Right atrium auricular region (tissue), 2 donors: ENCODE measurements at places on chromosomes 4 and X.

- H3K27ac ChIP-seq = no peak overlapping the region
- H3K27me3 ChIP-seq = no peaks in the 10 kb centered on the region
- no peaks in the 10 kb centered on the region for H3K4me1 ChIP-seq
- no peak for DNase-seq
Measured at GRCh38 chrX:46279925-46280313, 265.3 kb downstream of the ZNF674 start.

DNA sequence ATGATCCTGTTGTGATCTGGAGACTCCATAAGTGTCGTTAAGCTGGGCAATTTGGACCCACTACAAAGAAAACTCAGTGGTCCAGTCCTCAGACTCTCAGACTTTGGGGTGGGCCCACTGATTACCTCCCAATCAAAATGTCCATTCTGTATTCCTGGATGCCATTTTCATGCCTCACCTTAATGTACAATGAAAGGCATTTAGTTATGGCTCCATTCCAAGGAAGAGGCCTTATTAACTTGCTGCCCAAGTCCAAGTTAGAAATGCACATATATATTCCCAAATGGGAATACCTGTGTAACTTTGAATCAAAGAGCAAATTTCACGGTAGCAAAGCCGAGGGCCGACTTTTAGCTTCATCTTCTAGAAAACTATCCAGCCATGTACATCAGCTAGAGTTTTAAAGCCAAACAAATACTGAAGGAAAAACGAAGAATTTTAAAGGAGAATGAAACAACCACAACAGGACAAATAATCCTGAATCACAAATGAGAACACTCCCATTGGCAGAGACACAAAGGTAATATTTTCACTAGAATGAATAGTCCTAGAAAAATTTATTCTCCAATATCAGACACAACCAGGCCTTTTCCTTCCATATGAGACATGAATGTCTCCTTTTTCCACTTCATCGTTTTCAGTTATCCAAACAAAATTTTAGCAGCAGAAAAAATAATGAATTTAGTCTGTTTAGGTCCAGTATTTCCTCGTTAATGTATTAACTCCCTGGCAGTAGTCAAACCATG is 63.7 kb upstream of the HHIP start:
- H3K27me3 ChIP-seq = no peaks in the 10 kb centered on the region
- no peak for DNase-seq
- no peak overlapping the region for H3K27ac ChIP-seq
- no peaks in the 10 kb centered on the region for H3K36me3 ChIP-seq
- no peaks in the 10 kb centered on the region for H3K4me1 ChIP-seq

DNA sequence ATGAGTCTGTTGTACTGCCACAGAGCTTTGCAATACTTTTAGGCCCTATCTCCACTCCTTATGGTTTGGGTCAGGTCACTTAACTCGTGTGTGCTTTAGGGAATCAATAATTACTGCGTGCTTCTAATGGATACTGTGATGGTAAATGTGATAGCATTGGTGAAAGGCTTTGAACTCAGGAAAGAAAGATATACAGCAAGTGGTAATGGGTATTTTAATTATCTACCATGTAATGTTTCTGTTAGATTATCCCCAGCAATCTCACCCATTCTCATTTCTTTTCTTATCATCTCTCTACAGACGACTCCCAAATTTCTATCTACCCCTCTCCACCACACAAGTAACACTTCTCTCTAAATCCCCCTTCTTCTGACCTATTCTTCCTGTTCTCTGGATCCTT is 128.6 kb downstream of the GPC3 start:
- no peaks in the 10 kb centered on the region for H3K36me3 ChIP-seq
- no peak overlapping the region for H3K27ac ChIP-seq
- H3K4me1 ChIP-seq = no peaks in the 10 kb centered on the region
- no peaks in the 10 kb centered on the region for H3K27me3 ChIP-seq

DNA sequence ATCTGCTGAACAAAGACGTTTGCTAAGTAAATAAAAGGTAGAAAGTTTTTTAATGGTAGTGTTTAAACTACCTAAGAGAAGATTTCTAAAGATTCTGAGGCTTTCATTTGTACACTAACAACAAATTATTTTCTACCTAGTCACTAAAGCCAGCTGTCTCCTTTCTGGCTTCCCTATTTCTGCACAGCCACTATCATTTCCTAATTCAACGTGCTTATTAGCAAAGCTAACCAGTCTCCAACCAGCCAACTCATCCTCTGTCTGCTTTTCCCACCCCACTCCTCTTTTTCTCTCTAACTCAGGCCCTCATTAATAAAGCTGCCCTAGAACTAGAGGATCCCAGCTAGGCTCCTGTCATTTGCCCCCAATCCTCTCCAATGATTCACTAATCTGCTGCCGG is 118.2 kb downstream of the ZNF827 start:
- peaks cover 5% of the 10 kb centered on the region for H3K36me3 ChIP-seq
- H3K4me1 ChIP-seq = peaks cover 16% of the 10 kb centered on the region
- no peak for DNase-seq
- H3K4me3 ChIP-seq = no peak overlapping the region
- H3K27me3 ChIP-seq = no peaks in the 10 kb centered on the region

DNA sequence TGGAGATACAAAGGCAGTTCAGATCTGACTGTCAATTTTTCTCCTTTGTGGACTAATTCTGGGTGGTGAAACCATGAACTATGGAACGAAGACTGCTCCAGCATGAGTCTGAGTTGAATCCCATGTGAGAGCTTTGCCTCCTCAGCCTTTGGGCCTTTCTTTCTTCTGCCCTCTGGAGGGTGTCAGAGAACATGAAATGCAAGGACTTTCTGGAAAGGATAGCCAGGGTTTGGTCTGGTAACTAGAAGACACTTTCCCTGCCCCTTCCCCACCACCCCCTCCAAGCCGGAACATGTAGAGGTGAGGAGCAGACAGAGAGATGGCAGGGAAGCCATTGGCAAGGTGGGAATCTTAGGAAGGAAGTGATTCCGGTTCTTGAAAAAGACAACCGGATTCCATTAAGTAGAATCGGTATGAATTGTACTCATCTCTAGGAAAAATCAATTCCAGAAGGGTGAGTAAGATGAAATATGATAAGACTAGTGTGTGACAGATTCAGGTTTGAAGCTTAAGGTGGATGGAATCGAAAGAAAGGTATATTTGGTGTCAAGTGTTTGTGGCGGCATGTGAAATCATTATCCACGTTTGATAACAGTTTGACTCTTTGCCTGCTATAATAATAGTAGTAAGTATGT is 19.0 kb downstream of the FHL1 start:
- DNase-seq = no peak
- no peaks in the 10 kb centered on the region for H3K4me1 ChIP-seq
- no peaks in the 10 kb centered on the region for H3K27me3 ChIP-seq
- no peak overlapping the region for H3K4me3 ChIP-seq
- no peaks in the 10 kb centered on the region for H3K36me3 ChIP-seq

DNA sequence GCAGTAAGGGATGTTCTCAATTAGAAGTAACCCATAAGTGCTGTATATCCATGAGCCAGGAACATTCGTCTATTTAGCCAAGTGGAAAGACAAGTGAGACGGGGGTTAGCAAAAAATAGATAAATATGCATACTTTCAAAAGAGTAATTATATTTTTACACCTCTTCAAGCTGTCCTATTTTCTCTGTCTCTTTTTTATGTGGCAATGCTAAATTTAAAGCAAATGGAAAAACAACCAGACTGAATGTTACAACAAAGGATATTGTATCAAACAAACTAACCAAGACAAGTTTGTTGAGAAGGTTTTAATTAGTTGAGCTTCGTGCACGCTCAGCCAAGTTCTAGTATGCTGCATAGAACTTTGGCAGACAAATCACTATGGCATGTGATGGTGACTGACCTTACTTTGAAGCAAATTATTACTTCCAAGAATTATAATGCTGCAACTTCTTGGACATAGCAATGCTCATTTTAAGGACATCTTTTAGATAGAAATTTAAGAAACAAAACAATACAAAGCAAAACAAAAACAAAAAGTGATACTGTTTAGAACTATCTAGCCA is 61.4 kb upstream of the TMEM150C start:
- no peaks in the 10 kb centered on the region for H3K4me1 ChIP-seq
- H3K27me3 ChIP-seq = no peaks in the 10 kb centered on the region
- H3K4me3 ChIP-seq = no peak overlapping the region
- no peak overlapping the region for H3K27ac ChIP-seq
- H3K36me3 ChIP-seq = no peaks in the 10 kb centered on the region
